ENCODE measurements at places on chromosomes 7 and 10. TPM values are rescaled to one million over a fixed set of nuclear protein-coding genes. Genes with fewer than 3 reads are reported as not detected.

DNA sequence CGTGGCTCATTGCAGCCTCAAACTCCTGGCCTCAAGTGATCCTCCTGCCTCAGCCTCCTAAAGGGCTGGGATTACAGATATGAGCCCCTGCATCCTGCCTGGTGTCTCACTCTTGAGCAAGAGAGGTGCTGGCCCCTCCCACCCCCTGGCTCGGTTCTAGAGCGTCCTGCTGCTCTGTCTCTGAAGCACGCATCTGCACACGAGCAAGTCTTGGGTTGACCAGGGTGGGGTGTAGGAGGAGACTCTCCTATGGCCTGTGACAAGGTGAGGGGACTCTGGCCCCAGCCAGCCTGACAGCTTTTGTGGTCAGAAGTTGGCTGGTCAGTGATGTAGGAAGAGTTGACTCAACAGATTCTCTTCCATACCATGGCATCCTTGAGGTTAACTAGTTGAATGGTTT is 110.7 kb upstream of the CARD11 start:
- no peak overlapping the region for H3K27ac ChIP-seq
- no peak overlapping the region for H3K4me3 ChIP-seq
- no peak for DNase-seq
- peaks cover 9% of the 10 kb centered on the region for H3K4me1 ChIP-seq
- peaks cover 48% of the 10 kb centered on the region for H3K27me3 ChIP-seq

- H3K27me3 ChIP-seq = no peaks in the 10 kb centered on the region
- no peaks in the 10 kb centered on the region for H3K36me3 ChIP-seq
- H3K4me1 ChIP-seq = no peaks in the 10 kb centered on the region
- no peak for DNase-seq
- H3K27ac ChIP-seq = no peak overlapping the region
Observed at GRCh38 chr7:103592844-103593243, 146.8 kb upstream of the SLC26A5 start.

GRCh38 chr10:34959786-34960185 is 130.4 kb downstream of the CUL2 start:
- H3K27ac ChIP-seq = no peak overlapping the region

The SLC26A5 gene
- not detected for total RNA-seq

The BTAF1 gene
- 52.8 TPM for total RNA-seq
